ENCODE measurements at places on chromosomes 16 and 17.

DNA sequence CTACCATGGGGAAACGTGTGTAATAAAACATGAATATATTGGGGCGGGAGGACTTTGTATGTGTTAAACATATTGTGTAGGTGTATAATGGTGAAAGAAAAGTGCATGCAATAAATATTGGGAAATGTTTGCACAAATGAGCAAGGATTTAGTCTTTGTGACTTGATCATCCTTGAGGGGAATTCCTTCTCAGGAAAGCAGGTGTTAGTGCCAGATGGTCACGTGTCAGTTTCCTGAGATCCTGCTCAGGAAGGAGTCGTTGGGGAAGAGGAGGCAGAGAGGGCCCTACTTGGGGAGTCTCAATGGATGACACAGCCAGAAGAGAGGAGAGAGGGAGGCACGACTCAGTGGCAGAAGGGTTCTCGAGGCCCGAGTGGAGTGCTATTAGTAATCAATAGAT lies 53.2 kb downstream of the MSI2 start:
- DNase-seq = no peak

- DNase-seq = no peak
Measured at GRCh38 chr17:21209511-21210175, 4.3 kb downstream of the TMEM11 start.

DNA sequence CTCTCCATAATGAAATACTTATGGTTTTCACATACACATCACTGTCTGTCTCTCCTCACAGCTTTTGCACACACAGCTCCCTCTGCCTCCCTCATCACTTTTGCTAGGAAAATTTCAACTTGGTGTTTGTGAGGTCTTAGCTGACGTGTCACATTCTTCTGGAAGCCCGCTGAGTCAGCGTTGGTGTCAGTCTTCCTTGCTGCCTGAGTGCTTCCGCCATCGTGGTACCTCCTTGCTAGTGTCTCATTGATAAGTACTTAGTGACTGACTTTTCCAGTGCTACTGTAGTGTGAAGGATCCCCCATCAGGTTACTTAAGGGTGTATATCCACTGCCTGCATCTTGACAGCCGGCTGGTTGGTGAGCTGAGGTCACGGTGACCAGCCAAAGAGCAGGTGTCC lies 33.5 kb downstream of the CA10 start:
- DNase-seq = no peak

GRCh38 chr17:75847614-75848522 lies 3.7 kb upstream of the UNC13D start:
- DNase-seq = no peak

- DNase-seq = no peak
Measured at GRCh38 chr16:11700264-11701029, 32.2 kb downstream of the SNN start.

DNA sequence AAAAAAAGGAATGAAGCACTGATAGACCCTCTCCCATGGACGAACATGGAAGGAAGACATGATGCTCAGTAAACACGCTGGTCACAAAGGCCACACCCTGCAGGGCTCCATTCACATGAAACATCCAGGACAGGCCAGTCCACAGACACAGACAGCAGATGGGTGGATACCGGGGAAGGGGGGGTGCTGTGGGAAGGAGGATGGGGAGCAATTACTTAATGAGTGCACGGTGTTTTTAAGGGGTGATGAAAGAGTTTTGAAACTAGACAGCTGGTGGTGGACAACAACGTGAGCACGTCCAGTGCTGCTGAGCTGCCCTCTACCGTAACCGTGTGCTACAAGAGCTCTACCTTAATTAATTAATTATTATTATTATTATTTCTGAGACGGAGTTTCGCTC lies 6.0 kb upstream of the SLC16A3 start:
- DNase-seq = no peak

GRCh38 chr17:66625311-66625767 lies 209.6 kb upstream of the CACNG5 start:
- peak; percentile 27 for DNase-seq

DNA sequence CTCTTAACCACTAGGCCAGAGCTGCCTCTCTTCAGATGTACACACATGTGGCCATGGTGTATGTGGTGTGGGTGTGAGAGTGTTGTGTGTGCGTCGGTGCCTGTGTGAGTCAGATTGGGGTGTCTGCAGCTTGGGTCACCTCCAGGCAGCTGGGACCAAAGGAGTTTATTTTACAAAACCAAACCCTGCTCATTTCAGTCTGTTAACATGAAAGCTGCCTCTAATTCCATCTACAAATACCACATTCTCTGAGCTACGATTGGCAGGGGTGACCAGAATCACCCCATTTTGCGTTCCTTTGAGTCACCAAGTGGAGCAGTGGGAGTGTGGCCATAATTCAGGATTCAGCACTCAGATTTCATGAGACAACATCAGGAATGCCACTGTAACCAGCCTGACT lies 105.3 kb downstream of the IRX5 start:
- no peak for DNase-seq

DNA sequence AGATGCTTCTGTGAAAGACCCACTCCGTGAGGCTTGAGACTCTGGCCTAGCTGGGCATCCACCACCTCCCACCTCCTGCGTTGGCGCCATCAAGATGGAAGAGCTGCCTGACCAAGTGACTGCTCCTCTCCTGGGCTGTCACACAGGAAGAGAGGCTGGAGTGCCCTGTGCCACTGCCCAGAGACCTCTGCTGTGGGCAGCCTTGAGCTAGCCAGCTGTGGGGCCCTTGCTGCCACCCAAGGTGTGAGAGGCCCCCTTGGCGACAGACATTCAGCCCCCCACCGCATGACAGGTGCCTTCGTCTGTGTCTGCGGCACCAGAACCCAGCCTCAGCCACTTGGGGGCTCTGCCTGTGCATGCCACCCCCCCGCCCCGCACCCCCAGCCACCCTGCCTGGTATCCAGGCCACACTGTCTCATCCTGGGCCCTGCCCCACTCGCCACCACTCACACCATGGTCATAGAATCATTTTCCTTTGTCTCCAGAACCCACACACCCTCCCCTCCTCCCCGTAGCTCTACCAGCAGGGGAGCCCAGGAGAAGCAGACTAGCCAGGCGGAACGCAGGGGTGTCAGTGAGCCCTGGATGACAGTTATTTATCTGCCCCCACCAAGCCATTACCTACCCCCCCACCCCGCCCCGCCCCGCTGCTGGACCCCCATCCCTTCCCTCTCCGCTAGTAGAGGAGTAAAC lies 120.9 kb upstream of the LHX1 start:
- no peak for DNase-seq

- DNase-seq = no peak
Measured at GRCh38 chr17:31677681-31678080, 181.4 kb downstream of the COPRS start.

GRCh38 chr17:73231395-73231794 lies 30.3 kb downstream of the CPSF4L start:
- DNase-seq = peak; percentile 32

GRCh38 chr16:29687755-29688154 lies 8.8 kb downstream of the QPRT start:
- DNase-seq = no peak

DNA sequence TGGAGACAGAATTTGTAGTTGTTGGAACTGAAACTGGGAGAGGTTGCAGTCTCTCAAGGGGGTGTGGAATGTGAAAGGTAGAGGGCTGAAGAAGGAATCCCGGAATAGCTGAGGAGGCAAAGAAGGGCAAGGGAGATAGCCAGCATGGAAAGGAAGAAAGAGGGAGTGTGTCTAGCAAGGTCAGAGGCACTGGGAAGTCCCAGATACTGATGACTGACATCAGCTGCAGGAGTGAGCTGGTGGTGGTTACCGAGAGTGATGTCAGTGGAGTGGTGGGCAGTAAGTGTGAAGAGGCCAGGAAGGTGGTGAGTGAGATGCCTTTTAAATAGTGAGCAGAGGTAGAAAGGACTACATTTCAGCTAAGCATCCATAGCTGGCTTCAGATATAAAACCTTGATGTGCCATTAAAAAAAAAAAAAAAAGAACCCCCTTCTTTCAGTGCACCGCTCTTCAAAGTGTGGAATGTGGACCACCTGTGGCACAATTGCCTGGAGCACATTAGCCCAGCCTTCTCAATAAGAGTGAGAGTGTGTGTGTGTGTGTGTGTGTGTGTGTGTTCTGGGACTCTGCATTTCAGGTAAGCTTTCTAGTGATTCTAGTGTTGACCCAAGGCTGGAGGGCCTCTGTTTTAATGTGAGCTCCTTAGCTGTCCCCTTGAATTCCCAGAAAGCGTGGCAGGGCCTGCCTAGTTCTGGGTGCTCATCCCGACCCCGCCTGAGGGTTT lies 8.5 kb downstream of the PRMT7 start:
- DNase-seq = no peak

- no peak for DNase-seq
Measured at GRCh38 chr16:66746682-66747081, 4.7 kb downstream of the DYNC1LI2 start.

DNA sequence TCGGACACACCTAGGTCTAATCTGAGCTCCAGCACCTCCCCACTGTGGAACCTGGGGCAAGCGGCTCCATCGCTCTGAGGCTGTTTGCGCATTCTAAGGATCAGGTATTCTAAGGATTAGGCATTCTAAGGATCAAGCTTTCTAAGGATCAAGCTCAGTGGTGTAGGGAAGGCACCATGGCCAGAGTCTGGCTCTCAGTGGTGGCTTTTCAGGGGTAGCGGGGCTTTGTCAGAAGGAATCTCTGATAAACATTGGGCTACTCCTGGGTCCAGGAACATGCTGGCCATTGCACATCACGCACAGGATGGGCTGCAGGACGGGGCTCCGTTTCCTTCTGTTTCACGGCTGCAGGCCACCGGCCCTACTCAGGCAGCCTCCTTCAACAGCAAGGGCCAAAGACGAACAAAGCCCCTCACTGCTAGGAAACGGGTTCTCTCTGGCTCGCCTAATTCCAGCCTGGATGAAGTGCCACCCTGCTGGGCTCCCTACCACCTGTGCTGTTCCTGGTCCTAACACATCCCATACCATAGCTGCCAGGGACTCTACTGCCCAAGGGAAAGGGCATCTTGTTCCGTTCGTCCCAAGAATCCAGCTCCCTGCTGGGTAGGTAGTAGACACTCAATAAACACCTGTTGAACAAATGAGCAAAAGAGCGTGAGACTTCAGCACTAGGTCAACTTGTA lies 5.5 kb downstream of the C1QTNF1 start:
- DNase-seq = no peak

GRCh38 chr16:51148678-51149228 lies 2.3 kb downstream of the SALL1 start:
- DNase-seq = no peak

GRCh38 chr16:14501331-14502255 lies 128.5 kb downstream of the PARN start:
- no peak for DNase-seq

DNA sequence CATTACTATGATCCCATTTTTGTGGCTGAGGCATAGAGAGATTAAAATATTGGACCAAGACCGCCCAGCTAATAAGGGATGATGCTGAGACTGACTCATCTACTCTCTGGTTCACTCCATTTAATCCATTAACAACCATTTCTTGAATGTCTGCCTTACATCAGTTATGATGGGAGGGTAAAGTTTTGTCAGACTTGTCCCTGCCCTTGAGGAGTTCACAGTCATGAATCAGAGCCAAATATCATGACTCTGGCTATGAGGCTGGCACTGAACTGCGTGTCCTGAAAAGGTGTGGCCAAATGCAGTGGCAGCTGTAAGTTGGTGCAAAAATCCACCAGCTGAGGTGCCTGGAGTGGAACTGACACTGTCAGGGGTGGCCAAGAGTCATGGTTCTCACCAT lies 35.0 kb upstream of the MAF start:
- DNase-seq = no peak

- no peak for DNase-seq
Measured at GRCh38 chr16:9489835-9490467, 398.5 kb downstream of the HAPSTR1 start.

- no peak for DNase-seq
Measured at GRCh38 chr17:68383443-68384321, 73.6 kb downstream of the WIPI1 start.

GRCh38 chr16:50381679-50382440 lies 13.1 kb upstream of the BRD7 start:
- DNase-seq = no peak

- DNase-seq = no peak
Measured at GRCh38 chr16:84600343-84601229, 17.3 kb downstream of the COTL1 start.

DNA sequence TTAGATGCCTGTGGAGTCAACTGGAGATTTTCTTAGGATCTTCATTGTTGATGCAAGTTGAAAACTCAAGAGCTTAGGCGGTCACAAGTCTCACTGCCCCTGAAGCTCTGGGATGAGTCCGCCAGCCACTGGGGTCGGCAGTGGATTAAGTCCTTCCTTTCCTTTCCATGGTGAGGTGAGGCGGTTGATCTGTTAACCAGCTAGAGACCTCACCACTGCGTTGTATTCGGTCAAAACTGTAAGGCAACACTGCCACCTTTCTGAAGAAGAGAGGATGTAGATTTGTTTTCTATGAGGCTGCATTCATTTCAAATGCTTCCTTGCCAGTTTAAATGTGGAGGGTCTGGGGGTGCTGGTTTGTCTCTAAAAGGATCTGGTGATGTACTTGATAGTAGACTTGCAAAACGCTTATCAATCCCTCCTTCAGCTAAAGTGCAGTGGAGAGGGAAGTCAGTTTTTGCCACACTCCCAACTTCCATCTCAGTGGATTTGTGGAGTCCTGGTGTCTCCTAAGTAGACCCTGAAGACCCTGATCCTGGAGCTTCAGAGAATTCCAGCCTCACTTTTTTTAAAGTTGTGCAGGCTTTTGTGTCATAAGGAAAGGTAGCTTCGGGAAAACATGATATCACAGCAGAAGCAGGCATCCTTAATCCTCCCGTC lies 1.7 kb downstream of the MYOCD start:
- peak; percentile 16 for DNase-seq

GRCh38 chr16:74480150-74481029 lies 59.1 kb upstream of the CLEC18B start:
- DNase-seq = peak; percentile 47

GRCh38 chr17:57965521-57966160 lies 10.4 kb upstream of the CUEDC1 start:
- no peak for DNase-seq

- no peak for DNase-seq
Measured at GRCh38 chr17:73157521-73157890, 7.3 kb upstream of the SSTR2 start.

- DNase-seq = no peak
Measured at GRCh38 chr17:7574176-7574953, 5.1 kb upstream of the CD68 start.

GRCh38 chr17:8875957-8876356 lies 8.5 kb upstream of the PIK3R6 start:
- DNase-seq = no peak

Measured in HuH-7.5 (cell line).